Peyer's patch (tissue), 4 donors: ENCODE measurements at places on chromosomes 13 and 19. TPM values are rescaled to one million over a fixed set of nuclear protein-coding genes. Genes with fewer than 3 reads are reported as not detected.
A peak's percentile ranks its signal among the peaks of the same experiment; 100 is the strongest.

DNA sequence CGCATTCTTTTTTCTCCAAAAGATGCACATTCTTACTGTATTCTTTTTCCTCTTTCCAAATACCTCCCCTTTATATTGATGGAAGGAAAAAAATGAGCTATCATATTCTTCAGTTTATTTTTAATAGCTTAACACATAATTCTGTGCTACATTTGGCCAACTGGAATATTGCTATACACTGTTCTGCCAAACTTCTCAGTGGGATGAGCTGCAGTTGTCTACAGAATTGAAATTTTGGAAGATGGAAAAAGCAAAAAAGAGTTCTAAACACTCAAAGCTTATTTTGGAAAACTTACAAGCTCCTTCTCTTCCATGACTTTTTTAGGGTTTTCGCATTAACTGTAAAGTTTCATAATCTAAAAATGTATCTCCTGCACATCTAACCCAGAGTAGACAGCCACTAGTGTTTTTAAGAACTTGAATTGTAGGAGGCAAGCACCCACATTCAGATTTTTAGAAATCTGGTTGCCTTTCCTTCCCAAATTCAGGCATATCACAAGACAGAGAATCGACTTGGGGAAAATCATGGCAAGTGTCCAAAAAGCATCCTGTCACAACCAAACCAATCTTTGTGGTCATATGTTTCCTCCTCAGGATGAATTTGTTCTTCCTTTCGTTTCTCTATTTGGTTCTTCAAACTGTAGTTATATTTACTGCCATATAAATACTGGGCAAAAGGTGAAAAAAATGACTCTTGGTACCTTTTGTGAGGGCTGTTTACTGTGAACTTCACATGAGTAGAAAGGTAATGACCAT, 111.4 kb upstream of the FRY start:
- DNase-seq = no peak

DNA sequence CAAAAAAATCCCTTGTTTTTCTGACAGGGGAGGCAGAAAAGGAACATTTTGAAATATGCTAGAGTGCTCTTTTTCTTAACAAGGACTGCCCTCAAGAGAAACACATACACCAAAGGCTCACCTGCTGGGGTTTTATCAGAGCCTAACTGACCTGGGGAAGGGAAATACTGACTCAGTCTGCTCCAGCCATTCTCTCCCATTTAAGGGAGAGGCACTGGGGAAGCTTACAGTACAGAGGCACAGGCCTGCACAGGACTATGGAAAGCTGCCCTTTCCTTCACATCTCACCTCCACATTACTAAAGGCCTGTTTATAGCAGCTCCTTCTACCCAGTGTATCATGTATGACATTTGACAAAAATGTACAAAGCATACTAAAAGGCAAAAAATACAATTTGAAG, 30.3 kb downstream of the TNFRSF19 start:
- DNase-seq = no peak

DNA sequence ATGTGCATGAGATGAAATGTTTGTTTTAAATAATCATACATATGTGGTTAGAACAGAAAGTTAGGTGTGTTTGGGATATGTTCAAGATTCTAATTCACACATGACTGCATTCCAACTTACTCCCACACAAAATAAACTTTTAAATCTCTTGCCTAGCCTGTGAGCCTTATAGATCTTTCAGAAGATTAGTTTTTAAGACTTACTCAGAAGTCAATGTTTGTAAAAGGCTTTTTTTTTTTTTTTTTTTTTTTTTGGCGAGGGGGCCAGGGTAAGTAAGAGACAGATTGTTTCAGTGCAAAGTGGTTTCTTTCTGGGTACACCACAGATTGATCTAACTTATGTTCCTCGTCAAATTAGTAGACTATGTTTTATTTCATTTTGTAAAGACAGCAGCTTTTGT, 39.1 kb downstream of the GPR180 start:
- DNase-seq = no peak

DNA sequence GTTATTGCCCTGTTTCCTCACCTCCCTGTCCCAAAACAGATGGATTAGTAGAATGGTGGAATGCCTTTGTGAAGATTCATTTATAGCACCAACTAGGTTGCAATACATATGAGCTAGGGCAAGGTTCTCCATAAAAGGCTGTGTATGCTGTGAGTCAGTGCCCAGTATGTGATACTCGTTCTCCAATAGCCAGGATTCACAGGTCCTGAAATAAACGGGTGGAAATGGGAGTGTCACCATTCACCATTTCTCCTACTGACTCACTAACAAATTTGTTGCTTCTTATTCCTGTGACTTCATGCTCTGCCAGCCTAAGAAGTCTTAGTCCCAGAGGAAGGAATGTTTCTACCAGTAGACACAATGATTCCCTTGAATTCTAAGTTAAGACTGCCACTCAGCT, 1745.4 kb downstream of the SLITRK1 start:
- no peak for DNase-seq

GRCh38 chr13:78160793-78161192, 242.2 kb upstream of the EDNRB start:
- DNase-seq = no peak

DNA sequence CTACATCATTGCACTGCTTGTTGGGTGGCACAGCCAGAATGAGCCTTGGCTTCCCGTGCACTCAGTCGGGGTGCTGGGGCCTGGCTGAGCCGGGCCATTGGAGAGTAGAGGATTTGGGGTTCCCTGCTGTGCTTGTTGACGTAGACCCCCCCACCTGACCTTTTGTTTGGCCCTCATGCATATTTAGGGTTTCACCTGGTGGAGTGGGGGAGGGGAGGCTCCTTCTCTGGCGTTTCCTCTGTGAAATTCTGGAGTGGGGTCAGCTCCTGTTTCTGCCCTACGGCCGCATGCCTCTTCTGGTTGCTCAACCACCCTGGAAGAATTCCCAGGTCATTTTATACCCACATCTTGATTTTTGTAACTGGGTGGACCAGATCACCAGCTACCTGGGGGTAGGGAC, 82.8 kb downstream of the SIPA1L3 start:
- DNase-seq = no peak

DNA sequence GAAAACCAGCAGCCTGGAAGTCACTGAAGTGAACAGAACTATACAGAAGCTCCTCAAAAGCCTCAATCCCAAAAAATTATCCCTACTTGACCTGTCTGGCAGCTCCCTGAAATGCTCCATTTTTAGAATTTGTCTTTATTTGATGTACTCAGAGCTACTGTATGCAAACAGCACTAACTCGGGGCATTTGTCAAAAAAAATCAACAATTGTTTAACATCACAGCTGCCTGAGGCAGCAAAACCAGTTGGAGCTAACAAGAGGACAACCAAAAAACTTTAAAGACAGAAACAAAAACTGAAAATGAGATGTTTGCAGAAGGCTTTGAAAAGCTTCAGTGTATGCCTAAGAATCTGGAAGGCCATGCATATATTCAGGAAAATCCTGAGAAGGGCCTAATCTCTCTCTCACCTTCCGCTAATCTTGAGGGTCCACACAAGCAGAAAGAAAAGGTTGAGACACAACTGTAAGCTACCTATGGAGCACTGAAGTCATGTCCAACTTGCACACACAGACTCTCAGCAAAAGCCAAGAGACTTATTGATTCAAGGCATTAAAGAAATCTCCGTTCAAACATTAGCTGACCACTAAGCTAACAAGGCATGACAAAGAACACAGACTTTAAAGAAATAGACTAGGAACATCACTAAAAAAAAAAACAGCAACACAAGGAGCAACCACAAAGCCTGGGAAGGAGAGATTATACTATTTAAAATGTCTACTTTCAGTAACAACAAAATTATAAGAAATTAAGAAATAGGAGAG, 16.1 kb downstream of the VWA8 start:
- DNase-seq = no peak

DNA sequence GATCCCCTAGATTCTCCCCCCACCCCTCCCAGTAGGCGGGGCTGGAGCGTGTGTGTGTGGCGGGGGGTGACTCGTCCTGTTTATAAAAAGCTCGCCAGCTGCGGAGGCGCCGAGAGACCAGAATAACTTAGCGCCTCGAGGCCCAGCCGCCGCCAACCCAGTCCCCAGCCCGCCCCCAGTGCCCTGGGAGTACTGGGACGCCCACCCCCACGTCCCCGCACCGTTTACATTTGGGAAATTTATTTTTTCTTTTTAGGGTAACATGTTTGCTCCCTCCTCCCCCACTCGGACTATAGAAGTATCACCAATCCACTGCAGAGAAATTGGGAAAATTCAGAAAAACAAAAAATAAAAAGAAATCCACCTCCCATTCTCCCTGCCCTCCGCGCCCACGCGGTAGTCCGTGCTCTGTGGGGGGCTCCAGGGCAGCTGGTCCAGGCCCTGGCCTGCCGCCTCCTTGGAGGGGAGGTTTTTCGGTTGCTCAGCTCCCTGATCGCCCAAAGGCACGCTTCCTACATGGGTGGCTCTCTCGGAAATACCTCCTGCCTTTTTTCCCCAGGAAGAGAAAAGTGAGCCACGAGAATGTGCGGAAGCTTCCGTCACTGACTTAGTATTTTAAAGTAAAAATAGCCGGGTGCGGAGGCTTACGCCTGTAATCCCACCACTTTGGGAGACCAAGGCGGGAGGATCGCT, 1.5 kb upstream of the RAB3A start:
- peak; percentile 74 for DNase-seq

- DNase-seq = no peak
Measured at GRCh38 chr13:50994651-50995050, 85.1 kb downstream of the RNASEH2B start.

- peak; percentile 26 for DNase-seq
Measured at GRCh38 chr13:99657848-99658260, 156.6 kb downstream of the TM9SF2 start.

GRCh38 chr13:31697290-31697689, 42.0 kb upstream of the RXFP2 start:
- DNase-seq = no peak

GRCh38 chr19:19270749-19271571, 2.1 kb downstream of the TM6SF2 start:
- no peak for DNase-seq

GRCh38 chr13:34156841-34157365, 339.0 kb downstream of the RFC3 start:
- peak; percentile 62 for DNase-seq

DNA sequence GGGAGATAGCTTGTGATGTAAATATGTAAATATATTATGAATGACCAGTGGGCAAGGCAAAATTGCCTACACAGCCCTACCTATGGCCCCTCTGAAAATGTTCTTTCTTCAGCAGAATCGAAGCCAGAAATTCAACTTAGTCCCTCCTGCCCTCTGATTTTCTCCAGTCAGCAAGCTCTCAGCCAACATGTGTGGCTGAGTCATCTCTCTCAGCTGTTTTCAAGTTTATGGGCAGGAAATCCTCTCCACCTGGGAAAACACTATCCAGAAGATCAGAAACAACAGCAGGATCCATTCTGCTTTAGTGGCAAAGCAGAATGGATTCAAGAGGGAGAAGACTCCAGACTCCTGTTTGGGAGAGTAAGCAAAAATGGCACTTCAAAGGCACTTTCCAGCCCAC, 8.9 kb upstream of the ZNF527 start:
- DNase-seq = no peak

DNA sequence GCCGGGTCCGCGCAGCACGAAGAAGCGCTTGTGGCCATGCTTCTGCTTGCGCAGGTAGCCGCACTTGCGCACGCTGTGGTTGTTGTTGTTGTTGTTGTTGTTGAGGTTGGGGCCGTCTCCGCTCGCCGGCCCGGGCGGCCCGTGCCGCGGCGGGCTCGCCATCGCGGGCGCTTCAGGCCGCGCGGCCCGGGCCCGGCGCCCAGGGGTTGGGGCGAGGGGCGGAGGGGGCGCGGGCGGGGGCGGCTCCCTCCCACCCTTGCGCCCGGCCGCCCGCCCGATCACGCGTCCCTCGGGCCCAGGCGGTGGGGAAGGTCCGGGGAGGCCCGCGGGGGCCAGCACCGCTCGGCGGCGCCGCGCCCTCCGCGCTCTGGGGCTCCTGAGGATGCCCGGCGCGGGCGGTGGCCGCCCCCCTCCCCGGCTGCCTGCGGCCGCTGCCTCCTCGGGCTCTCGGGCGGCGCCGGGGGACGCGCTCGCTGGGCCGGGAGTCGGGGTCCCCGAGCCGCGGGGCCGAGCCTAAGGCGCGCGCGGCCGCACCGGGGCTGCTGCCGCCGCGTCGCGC, 412 bp downstream of the IRS2 start:
- DNase-seq = no peak

DNA sequence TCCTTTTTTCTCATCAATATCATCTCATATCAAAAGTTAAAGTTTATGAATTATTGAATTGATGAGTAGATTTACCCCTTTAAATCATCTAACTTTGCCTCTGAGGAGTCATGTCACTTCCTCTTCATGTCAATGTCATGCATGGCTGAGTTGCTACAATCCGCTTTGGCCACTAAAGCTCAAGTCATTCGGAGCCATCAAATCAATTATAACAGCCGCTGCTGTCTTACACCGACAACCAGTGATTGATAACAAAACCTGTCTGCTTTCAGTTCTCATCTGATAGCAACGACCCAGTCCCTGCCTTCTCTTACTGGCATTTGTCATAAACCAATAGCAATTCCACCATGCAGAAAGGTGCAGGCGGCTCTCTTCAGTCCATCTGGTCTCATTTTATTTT, 429.3 kb downstream of the DIAPH3 start:
- DNase-seq = no peak

DNA sequence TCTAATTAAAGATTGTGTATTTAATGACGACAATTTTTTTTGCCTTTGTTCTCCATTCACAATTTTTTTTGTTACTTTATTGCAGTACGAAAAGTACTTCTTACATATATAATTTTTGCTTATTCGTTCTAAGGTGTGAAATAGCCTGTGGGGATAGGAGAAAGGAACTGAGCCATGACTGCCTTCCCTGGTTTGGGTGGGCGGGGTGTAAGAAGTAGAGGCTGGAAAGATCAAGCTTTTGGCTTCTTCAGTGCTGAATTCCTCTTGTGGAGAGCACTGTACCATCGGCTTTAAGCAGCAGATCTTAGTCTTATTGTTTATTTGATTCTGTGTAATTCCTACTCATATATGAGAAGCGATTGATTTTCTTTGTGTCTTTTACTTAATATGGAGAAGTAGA, 115.8 kb downstream of the NBEA start:
- DNase-seq = no peak

GRCh38 chr13:75985132-75985531, 349.0 kb downstream of the LMO7 start:
- DNase-seq = no peak

GRCh38 chr13:80276371-80277289, 64.3 kb downstream of the SPRY2 start:
- DNase-seq = no peak

- no peak for DNase-seq
Measured at GRCh38 chr13:66154354-66154753, 1075.8 kb downstream of the PCDH9 start.

DNA sequence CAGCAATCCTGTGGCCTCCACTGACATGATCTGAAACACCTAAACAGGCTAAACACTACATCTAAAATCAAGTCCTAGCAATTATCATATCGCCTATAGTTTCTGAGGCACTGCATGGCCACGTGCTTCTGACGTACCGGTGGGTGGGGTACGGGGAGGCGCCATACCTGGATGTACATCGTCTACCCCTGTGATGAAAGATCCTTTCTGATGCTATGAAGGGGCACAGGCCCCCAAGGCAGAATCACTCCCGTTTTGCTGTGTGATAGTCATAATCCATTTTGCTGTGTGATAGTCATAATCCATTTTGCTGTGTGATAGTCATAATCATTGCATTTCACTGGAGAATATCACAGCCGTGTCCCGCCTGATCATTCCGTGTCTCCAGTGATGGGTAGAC, 118.7 kb upstream of the SOX1 start:
- no peak for DNase-seq

GRCh38 chr13:70330697-70331361, 222.6 kb upstream of the KLHL1 start:
- no peak for DNase-seq

MBD3L3 gene
- not detected for total RNA-seq

LILRA2 gene
- total RNA-seq = not detected

IL11 gene
- total RNA-seq = not detected

TRPC4 gene
- total RNA-seq = not detected

CYP4F11 gene
- total RNA-seq = 49.5 TPM
